Fibroblast of skin of scalp (primary cell): ENCODE measurements at places on chromosomes 4 and X.

DNA sequence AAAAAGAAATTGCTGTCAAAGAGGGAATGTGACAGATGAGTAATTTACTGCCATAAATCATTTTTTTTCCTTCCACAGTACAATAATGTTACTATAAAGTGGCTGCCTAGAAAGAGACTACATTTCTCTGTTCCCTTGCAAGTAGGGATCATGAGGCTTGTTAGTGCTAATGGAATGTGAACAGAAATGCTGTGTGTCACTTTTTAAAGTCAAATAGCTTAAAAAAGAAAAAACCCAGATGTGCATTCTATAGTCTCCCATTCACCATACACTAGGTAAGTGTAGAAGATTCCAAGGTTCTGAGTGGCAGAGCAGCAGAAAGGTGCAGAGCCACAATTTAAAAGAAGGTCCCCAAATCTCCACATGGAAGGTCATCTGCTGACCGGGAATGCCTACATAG, 328.4 kb downstream of the CAMK2D start:
- DNase-seq: peak; percentile 55

DNA sequence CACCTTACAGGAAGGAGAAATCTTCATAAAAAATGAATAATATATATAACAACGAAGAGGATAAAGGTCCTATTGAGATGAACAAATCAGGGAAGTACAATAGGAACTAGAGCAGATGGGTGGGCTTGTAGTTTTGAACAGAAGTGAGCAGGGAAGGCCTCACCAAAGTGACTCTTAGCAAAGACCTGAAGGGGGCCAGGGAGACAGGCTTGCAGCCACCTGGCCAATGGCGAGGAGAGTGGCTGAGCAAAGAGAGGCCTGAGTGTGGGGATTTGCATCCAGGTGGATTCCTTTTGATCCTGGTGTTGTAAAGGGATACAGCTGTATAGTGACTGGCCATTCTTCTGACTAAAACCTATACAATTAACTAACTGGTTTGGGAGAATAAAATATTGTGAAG, 354.1 kb downstream of the CAMK2D start:
- DNase-seq: no peak

DNA sequence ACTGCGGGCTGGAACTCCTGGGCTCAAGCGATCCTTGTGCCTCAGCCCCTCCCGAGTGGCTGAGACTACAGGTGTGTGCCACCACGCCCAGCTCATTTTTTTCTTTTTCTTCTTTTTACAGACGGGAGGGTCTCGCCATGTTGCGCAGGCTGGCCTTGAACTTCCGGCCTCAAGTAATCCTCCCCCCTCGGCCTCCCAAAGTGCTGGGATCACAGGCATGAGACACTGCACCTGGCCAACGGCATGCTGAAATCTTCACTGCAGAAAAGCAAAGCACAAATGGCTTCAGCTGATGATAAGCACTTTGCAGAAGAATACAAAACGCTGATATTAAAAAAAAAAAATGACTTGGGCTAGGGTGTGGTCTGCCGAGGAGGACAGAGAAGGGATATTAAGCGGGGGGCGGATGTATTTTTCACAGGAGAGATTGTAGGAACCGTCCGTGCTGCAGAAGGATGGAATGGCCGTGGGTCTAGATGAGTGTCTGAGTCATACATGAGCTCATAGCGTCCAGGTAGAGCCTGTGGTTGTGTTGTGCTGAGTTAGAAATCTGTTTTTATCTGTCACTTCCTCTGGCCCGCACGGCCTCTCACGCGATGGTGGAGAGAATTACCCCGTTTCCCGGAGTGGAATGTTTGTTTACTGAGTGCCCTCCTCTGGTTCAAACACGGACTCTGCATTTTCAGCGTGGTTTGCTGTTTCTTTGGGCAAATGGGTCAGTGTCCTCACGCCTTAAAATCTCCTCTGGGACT, 8.5 kb upstream of the AKAP17A start:
- DNase-seq: no peak

- DNase-seq: no peak
Measured at GRCh38 chrX:29242856-29243255, 655.6 kb downstream of the IL1RAPL1 start.

DNA sequence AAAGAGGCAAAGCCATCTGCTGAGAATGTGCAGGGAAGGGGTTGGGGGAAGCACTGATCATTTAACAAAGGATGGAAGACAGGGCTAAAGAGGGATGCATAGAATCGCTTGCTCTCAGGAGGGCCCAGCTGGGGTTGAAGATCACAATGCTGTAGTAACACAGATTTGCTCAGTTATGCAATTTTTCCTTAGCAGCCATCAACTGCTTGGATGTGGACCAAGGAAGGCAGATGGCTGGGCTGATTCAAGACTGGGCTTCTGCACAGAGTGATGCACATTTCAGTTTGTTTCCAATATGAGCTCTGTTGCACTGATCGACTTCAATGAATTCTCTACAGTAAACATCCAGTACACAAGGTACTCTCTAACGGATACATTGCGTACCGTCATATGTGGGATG, 127.8 kb upstream of the TBL1X start:
- DNase-seq: no peak

GRCh38 chr4:174265916-174266315, 17.6 kb downstream of the FBXO8 start:
- no peak for DNase-seq

GRCh38 chrX:68808686-68809357, 20.0 kb upstream of the EFNB1 start:
- peak; percentile 25 for DNase-seq

DNA sequence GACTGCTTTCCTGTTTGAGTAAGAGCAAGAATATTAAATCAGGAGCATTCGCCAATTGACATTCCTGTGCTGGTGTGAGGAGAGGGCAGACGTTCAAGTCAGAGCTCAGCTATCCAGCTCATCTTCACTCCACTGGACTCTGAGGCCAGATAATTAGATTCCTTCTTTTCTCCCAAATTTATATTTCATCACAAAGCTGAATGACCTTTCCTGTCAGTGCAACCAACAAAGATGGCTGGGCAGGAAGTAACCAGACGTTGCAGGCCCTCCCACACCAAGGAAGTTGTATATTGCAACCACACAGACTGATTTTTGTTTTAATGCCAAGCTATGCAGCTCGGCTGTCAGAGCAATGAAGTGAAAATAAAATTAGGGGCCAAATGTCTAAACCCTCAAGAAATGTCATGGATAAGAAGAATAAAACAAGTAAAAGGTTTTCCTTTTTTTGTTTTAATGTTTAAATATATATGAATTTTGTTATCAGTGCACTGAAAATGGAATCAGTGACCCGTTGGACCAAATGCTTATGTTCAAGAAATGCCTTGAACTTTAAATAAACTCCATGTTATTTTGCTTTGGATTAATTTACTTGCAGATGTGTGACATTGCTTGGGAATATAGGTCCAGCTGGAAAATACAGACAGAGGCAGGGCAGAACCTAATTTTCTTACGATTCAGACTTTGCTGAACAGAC, 578.9 kb upstream of the FAT1 start:
- DNase-seq: peak; percentile 50

DNA sequence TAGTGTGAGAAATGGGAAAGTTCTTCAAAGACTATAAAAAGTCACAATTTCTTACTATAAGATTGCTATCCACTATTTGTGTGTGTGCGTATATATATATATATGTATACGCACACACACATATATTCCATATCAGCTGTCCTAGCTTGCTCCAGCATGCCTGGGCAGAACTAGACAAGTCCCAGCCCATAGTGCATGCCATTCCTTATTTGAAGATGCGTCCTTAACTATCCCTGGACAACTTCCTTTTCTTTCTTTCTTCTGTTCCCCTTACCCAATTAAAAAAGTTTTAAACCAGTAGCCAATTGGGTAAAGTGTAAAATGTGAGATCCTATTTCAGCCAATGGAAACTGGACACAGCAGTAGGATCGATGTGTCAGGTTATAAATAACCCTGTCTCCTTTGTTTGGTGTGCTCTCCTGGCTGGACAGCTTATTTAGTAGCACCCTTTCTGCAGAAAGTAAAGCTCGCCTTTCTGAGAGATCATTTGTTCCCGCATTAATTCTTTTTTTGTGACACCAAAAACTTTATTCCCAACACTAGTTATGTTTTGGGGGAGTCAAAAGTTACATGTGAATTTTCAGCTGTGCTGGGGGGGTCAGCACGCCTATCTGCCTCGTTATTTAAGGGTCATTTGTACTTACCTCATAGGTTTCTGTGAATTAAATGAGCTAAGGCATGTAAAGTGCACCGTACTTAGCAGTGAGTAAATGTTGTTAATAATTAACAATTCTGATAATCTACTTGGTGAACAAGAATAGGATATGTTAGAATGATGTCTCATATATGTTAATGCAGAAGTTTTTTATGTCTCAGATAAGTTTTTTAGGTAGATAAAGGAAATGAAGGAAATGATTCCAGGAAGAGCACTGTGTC, 40.9 kb downstream of the KDM6A start:
- no peak for DNase-seq

DNA sequence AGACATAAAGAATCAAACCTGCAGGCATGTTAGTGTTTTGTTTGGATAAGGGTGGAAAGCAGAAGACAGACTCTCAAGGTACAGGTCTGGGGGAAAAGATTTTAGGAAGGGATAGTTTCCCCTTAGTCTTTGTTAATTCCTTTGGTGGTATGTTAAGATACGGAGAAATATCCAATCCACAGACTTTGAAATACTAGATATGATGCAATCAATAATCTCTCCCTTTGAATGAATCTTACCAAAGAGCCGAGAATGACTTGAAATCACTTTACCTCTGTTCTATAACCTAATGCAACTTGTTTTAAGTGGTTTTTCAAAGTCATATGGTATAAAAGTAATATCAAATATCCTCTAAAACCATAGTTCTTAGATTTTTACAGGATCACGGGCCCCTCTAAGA, 5.3 kb upstream of the BDH2 start:
- no peak for DNase-seq

DNA sequence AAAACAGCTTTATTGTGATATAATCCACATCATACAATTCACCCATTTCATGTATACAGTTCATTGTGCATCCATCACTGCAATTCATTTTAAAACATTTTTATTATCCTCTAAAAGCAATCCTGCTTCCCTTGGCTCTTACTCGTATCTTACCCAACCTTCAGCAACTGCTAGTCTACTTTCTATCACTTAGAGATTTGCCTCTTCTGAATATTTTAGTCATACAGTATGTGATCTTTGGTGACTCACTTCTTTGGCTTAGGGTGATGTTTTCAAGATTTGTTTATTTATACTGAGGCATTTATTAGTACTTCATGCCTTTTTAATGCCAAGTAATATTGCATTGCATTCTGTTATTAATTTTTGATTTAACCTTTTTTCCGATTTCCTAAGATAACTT, 15.0 kb upstream of the MSMO1 start:
- DNase-seq: peak; percentile 35

DNA sequence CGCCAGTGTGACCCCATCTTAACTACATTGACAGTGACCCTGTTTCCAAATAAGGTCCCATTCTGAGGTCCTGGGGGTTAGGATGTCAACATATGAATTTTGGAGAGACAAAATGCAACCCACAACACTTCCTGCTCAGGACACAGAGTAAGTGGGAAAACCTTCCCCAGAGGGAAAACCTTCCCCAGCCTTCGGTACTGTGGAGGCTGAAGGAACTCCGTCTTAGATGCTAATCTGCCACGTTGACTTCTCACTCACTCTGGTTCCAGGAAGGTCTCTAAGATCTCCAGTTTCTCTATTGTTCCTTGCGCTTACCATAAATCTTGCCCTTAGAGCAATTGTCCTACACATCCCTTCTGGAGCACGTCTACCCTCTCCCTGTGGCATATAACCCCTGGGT, 29.7 kb upstream of the HMX1 start:
- DNase-seq: no peak

DNA sequence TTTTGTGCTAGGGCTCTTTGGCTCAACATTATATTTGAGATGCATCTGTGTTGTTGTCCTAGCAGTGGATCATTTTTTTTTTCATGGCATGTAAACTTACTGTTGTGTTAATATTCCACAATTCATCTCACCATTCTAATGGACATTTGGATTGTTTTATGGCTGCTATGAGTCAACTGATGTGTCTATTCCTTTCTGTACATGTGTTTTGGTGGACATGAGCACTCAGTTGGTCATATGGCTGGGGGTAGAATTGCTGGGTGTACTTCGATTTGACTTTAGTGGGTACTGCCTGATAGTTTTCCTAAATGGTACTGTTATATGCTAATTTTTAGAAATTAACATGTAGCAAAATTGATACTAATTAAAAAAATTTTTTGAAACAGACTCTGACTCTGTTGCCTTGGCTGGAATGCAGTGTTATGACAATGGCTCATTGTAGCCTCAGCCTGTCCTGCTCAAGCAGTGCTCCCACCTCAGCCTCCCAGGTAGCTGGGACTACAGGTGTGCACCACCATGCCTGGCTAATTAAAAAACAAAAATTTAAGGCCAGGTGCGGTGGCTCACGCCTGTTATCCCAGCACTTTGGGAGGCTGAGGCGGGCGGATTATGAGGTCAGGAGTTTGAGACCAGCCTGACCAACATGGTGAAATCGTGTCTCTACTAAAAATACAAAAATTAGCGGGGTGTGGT, 9.0 kb downstream of the FAM193A start:
- no peak for DNase-seq

- peak; percentile 53 for DNase-seq
Measured at GRCh38 chrX:50691820-50692219, 122.2 kb downstream of the SHROOM4 start.

DNA sequence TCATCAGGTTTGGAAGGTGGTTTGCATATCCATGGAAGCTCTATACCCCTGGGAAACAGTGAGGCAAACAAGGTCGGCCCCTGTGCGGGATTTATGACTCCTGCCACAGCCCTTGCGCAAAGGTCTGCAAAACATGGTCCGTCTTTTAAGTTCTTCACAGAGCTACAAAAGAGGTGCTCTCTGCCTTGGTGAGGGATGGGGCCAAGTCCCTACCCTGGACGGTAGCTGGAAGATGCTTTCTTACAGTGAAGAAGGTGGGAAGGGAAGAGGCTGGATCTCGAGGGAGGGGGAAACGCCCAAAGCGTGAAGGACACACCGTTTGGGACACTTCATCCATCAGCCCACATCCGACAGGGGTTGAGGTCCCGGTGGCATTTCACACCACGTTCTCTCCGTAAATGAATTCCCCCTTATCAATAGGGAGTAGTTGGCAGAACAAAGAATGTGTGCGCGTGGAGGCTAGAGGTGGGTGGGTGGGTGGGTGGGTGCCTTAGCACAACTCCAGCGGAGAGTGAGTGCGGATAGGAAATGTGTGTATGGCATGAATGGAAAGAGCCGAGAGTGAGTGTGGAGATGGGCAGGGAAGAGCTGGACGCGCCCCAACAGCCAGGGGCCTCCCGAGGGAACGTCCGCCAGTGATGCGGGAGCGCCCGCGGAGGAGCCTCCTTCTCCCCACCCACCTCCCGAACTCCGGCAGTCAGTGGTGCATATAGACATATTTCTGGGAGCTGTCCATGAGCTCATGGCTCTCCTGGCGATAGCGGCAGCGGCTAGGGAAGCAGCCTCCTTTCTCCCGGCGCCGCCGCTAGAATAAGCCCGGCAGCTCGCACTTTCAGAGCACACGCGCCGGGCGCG, 68.3 kb downstream of the LARP7 start:
- peak; percentile 75 for DNase-seq

DNA sequence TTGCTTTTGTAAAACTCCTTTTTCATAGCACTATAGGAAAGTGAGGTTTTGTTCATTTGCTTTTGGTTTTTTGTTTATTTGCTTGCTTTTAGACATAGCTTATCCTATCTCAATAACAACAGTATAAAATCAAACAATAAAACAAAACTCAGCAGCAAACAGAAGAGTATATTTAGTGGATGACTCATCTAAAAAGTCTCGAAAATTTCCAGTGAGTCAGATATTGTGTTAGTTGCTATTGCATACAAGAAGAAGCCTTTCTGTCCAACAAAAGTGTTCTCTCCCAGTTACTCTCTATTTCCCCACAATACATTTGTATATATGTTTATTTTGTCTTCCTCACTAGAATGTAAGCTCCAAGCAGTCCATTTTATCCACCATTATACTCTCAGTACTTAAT, 36.0 kb upstream of the NPNT start:
- DNase-seq: peak; percentile 63
